ENCODE measurements at places on chromosomes 16 and 17.

- no peak for DNase-seq
These were observed 583 bp upstream of the CYLD start for GRCh38 chr16:50741225-50741780.

GRCh38 chr17:5380491-5381135, 38.8 kb downstream of the NUP88 start:
- no peak for DNase-seq

DNA sequence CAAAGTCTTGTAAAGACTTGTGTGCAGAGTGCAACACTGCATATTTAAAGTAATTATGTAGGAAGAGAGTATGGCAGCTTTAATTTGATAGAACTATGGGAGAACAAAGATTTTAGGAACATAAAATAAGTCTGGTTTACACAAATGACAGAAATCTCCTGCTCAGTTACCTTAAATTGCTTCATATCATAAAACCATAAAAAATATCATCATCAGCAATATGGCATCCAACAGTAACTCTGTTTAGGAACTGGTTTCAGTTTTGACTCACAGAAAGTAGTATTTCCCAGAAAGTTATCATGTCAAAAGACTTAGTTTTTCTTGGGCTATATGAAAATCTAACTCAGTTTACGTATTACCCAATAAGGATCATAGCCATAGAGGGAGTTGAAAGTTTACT, 292.1 kb upstream of the PMFBP1 start:
- DNase-seq, result no peak

DNA sequence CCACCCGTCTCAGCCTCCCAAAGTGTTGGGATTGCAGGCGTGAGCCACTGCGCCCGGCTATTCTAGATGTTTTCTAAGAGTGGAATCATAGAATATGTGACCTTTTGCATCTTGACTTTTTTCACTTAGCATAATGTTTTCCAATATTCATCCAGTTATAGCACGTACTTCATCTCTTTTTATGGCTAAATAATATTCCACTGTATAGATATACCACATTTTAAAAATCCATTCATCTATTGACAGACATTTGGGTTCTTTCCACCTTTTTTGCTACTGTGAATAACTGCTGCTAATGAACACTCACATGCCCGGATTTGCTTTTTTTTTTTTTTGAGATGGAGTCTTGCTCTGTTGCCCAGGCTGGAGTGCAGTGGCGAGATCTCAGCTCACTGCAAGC, 3.2 kb upstream of the EIF5A start:
- DNase-seq, result no peak

GRCh38 chr16:57529391-57530103, 6.8 kb downstream of the CCDC102A start:
- no peak for DNase-seq

GRCh38 chr16:89366561-89367537, 123.5 kb downstream of the ANKRD11 start:
- DNase-seq, result no peak

GRCh38 chr17:72380120-72380519, 259.3 kb downstream of the SOX9 start:
- DNase-seq, result no peak

GRCh38 chr17:66829883-66830282, 5.0 kb upstream of the CACNG5 start:
- DNase-seq, result no peak

DNA sequence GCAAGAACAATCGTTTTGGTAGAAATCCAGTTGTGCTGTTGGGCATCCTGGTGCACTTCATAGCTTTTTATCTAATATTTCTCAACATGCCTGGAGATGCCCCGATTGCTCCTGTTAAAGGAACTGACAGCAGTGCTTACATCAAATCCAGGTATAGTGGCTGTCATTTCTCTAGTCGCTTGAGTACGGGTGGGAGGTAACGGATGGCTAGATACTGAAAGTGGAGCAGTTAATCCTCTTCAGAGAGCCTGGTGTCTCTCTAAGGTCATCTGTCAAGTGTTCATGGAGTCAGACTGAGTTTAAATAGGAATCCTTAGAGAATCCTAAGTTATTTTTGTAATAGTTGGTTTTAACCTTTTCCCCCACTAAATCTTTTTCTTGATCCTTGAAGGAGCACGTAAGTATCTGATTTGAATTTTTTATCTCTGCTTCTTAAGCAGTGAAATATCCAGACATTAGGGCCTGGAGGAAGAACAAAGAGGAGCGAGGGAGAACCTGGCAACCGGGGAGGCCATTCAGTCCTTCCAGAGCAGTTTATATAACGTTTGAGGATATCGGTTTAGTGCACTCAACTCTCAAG, 37.2 kb downstream of the MFSD11 start:
- DNase-seq, result no peak

GRCh38 chr16:28158136-28158535, 53.6 kb downstream of the XPO6 start:
- no peak for DNase-seq

DNA sequence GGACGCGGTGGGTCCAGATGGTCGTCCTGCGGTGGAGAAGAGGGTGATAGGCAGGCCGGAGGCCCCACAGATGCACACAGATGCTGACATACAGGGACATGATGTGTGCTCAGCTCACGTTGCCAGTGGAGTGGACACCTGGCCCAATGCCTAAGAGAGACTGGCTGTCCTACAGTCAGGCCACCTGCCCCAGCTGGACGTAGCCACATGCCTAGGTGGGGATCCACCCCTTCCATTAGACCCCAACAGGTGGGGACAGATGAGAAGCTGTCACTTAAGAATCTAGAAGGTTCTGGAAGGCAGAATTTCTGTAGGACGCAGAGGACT, 117.6 kb upstream of the ZNF750 start:
- no peak for DNase-seq

DNA sequence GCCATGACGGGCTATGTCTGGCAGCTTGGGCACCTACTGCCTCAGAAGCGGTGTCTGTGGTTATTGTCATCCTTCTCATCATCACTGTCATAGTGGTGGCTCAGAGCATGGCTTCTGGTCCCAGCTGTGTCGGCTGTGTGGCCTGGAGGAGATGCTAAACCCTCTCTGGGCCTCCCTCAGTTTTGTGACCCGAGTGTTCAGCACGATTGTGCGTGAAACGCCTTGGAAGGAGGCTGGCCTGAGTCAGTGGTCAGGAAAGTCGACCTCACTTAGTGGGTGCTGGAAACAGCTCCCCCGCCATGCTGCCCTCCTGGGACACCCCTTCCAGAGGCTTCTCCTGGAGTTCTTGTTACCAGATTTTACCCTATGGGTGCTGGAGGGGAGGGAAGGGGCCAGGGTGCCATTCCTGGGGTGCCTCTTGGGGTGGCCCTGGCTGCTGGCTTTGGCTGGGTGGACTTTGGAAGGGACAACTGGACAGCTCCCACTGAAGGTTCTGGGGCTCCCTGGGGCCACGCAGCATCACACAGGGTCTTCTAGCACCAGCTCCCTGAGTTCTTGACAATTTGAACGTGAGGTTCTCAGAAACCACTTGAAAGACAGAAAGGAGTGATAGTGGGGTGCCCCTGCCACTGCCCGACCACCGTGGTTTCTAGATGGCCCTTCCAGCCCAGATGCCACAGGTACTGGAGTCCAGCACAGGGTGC, 226.5 kb upstream of the GSE1 start:
- DNase-seq, result no peak

- DNase-seq, result peak; percentile 17
These were observed 105.9 kb upstream of the FAM20A start for GRCh38 chr17:68707031-68707430.

- peak; percentile 1 for DNase-seq
These were observed 1253.7 kb upstream of the CDH8 start for GRCh38 chr16:63289834-63290460.

GRCh38 chr16:56603589-56603988, 4.8 kb upstream of the MT2A start:
- DNase-seq, result no peak

GRCh38 chr16:85522842-85523601, 90.1 kb upstream of the GSE1 start:
- peak; percentile 40 for DNase-seq

GRCh38 chr17:32847977-32848376, 28.9 kb downstream of the MYO1D start:
- DNase-seq, result no peak

GRCh38 chr16:85220964-85221731, 108.9 kb upstream of the CIBAR2 start:
- DNase-seq, result peak; percentile 37

- DNase-seq, result peak; percentile 23
These were observed 142.8 kb downstream of the GRIN2A start for GRCh38 chr16:10039220-10040096.

GRCh38 chr17:37147301-37147812, 198.6 kb downstream of the AATF start:
- peak; percentile 36 for DNase-seq

- no peak for DNase-seq
These were observed 21.9 kb downstream of the ST3GAL2 start for GRCh38 chr16:70416748-70417616.

- DNase-seq, result no peak
These were observed 67.8 kb downstream of the CCDC182 start for GRCh38 chr17:57677301-57677700.

- no peak for DNase-seq
These were observed 8.8 kb upstream of the NR1D1 start for GRCh38 chr17:40108970-40109824.

- DNase-seq, result no peak
These were observed 3.3 kb upstream of the SLC25A10 start for GRCh38 chr17:81708739-81709185.

DNA sequence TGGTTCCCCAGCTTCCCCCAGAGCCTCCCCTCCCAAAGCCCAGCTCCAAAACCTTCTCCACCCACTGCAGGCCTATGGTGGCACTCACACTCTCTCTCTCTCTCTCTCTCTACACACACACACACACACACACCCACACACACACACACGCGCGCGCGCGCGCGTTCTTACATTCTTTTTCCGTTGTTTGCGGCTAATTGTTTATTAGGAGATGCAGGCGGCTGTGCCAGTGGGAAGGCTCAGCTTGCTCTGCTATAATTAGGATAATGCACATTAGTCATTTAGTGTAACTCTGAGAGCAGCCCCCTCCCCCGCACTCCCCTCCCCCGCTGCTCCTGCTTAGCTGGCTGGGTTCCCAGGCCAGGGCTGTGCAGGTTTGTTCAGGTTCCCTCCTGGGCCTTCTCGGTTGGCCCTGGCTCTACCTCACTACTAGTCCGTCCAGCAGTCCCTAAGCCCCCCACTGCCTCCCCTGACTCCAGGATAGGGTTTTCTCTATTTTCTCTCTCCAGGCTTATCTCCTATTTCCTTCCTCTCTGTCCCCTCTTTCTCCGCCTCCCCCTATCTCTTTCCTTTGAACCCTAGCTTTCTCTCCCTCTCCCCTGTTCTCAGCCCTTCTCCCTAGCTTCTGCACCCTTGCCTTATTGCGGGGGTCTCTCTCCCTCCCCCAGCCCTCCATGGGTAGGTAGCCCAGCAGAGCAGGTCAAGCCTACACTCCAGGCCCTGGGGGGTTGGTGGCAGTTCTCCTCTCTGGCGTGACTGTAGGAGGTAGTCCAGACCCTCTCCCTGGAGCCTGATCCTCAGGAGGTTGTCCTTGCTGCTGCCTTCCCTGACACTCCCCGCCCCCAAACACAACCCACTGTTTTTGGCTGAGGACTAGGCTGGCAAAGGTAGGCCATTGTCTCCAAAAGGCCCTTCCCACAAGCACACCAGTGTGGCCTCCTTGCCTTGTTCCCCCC, 34.0 kb downstream of the TMEM132E start:
- DNase-seq, result no peak

- no peak for DNase-seq
These were observed 28.2 kb downstream of the NEUROD2 start for GRCh38 chr17:39579318-39580081.

DNA sequence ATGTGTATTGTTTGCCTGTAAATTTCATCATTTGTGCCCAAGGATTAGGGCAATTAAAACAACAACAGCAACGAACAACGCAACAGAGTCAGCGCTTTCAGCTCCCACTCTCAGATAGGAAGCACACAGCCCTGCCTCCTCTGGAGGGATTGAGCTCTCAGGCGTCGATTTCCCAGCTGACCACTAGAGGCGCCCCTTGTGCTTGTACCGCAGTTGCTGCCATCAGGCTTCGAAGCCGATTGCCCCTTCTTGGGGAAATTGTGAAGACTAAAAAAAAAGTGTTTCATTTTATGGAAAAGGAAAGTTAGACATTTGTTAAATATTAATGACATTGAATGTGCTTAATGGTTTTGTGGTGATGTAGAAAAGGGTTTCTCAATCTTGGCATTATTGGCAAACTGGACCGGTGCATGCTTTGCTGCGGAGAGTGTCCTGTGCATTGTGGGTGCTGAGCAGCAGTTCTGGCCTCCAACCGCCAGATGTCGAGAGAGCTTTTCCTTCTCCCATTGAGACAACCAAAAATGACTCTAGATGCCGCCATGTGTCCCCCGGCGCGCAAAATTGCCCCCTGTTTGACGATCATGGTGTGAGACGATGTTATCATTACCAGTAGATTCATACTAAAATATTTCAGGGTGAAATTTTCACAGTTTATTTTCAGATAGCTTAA, 650.4 kb upstream of the RBFOX1 start:
- DNase-seq, result no peak

- no peak for DNase-seq
These were observed 344.8 kb upstream of the CCL2 start for GRCh38 chr17:33910200-33910857.

GRCh38 chr16:718922-719321, 2.0 kb upstream of the ANTKMT start:
- DNase-seq, result no peak

GRCh38 chr17:46003907-46004748, 5.1 kb downstream of the STH start:
- DNase-seq, result peak; percentile 16

- DNase-seq, result no peak
These were observed 6.6 kb upstream of the TMEM204 start for GRCh38 chr16:1526608-1527555.

- peak; percentile 92 for DNase-seq
These were observed 14.1 kb upstream of the RGS9 start for GRCh38 chr17:65122836-65123756.

- DNase-seq, result no peak
These were observed 9.3 kb upstream of the RNF135 start for GRCh38 chr17:30961209-30962188.

DNA sequence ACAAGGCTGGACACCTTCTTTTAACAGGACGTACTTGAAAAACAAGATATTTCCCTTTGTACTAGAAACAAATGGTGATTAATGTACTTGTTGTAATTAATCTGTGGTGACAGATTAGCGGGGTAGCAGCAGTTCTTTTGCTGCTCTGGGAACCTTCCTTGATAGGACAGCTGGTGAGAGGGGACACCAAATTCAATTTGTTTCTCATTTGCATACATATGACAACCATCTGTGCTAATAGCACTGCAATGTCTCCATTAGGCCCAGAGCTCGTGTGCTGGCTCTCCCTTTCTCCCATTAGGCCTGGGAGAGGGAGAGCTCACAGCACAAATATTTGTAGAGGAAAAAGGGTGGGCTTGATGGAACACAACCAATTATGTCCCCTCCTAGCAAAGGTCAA, 221.0 kb upstream of the HS3ST3A1 start:
- no peak for DNase-seq

GRCh38 chr17:4958102-4958501, 7.2 kb downstream of the ENO3 start:
- no peak for DNase-seq

- peak; percentile 38 for DNase-seq
These were observed 45.3 kb downstream of the BRD7 start for GRCh38 chr16:50323335-50324011.

- peak; percentile 14 for DNase-seq
These were observed 33.3 kb downstream of the JPH3 start for GRCh38 chr16:87635541-87636049.
